ENCODE measurements at places on chromosomes 12 and 14. TPM values are rescaled to one million over a fixed set of nuclear protein-coding genes. Genes with fewer than 3 reads are reported as not detected.

DNA sequence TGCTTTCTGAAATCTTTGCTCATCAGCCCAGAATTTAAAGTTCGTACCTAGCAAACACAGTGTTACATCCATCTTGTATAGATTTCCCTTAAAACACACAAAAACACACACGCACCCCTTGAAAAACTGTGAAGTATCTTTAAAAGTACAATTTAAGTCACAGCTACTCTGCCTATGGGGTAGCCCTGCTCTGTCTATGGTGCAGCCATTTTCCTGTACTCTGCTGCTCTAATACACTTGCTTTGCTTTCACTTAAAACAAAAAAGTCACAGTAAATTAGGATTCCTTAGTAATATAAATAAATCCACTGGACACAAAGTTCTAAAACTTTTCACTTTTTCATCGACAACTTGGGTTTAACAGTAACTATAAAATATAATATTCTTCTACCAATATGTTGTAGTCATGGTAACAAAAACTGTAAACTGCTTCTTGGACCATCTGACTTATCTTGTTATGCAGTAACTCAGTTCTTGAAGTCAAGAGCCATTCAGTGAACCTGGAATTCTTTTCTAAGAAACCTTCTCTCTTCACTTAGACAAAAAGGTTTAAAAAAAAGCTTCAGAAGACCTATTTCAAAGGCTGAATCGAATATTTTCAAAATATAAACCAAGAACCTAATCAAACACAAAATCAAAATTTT lies 63.5 kb downstream of the MED13L start:
- H3K27ac ChIP-seq: no peak overlapping the region
- H3K4me1 ChIP-seq: no peaks in the 10 kb centered on the region

DNA sequence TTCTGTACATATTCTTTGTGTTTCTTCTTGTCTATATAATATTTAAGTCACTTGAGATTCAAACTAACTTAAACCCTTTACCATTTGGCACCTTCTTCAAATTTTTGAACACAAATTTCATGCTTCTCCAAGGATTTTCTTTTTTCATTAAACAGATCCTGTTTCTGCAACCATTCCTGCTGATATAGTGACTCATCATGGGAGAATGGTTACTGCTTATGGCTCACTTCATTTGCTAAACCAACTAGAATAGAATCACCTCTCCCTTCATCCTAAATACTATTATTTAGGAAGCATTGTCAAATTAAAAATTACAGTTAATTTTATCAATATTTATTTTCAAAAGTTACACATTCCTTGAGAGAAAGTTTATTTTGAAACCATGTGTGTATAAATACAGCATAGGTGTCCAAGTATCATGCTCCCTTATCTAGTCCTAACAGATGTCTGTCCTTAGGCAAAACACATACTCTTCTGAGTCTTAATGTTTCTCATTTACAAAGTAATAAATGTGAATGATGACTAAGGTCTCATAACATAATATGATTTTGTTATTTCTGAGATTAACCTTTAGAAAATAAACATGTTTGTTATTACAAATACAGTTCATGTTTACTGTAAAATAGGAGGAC lies 40.7 kb downstream of the PLCZ1 start:
- H3K36me3 ChIP-seq: no peaks in the 10 kb centered on the region
- no peaks in the 10 kb centered on the region for H3K27me3 ChIP-seq
- DNase-seq: no peak
- no peak overlapping the region for H3K4me3 ChIP-seq

- H3K36me3 ChIP-seq: peaks cover 11% of the 10 kb centered on the region
- H3K27me3 ChIP-seq: no peaks in the 10 kb centered on the region
- H3K4me1 ChIP-seq: no peaks in the 10 kb centered on the region
These were observed 101.5 kb downstream of the KICS2 start for GRCh38 chr12:64120568-64120967.

CALCOCO1 gene
- 91.5 TPM for polyA plus RNA-seq

RTL1 gene
- 0.16 TPM for polyA plus RNA-seq

Data from large intestine (tissue), 12 donors.